ENCODE measurements at places on chromosomes 3 and 15.

GRCh38 chr15:96158938-96159337, 171.6 kb upstream of the NR2F2 start:
- no peak for DNase-seq

GRCh38 chr15:78730955-78731354, 80.3 kb downstream of the ADAMTS7 start:
- DNase-seq, result no peak

- no peak for DNase-seq
These were observed 1.8 kb downstream of the WWTR1 start for GRCh38 chr3:149655826-149656574.

GRCh38 chr3:31573036-31573779, 40.5 kb downstream of the STT3B start:
- DNase-seq, result no peak

DNA sequence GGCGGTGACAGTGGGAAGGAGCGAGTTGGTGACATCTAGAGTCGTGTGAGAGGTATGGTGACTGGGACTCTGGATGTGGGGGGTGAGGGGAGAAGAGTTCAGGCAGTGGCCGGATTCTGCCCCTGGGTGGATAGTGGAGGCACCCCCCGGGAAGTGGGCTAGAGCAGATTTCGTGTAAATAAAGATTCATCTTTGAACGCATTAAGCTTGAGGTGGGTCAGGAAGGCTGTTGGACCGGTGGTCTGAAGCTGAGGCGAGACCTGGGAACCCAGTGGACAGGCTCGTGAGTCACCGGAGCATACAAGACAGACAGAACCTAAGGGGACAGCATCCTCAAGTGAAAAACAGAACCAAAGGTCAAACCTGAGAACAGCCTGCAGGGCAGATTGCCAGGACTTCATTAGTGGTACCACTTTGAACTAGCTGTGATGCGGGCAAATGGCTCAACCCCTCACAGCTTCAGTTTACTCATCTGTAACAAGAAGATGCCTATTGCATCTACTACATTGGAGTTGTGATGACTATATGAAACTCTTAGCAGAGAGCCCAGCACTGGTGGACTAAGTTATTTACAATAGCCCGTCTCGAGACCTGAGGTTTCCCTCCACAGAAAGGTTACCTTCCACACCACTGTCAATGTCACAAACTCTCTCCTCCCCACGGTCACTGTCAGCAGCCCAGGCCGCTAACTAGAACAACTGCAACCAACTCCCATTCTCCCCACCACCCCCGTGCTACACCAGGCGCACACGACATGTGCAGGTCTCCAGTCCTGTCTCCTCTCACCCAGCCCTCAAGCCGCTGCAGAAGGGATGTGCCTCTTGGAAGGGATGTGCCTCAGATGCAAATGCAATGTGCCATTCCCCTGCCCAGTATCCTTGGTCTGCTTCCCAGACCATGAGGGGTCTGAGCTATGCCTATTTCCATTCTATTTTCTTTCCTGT, 901 bp upstream of the CLN6 start:
- no peak for DNase-seq

- no peak for DNase-seq
These were observed 61.4 kb downstream of the MFSD1 start for GRCh38 chr3:158863247-158863646.

DNA sequence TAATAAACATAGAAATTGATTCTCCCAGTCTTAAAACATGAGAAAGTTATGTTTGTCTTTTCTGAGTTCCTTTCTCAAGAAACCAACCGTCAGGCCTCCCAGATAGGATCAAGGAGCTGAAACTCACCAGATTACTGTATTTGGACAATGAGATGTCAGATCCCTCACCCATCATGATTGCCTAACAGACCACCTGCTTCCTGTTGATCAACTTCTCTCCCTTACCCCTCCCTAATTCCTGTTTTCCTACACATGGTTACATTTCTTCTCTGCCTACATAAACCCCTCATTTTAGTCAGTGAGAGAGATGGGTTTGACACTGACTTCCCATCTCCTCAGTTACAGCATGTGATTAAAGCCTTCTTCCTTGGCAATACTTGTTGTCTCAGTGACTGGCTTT, 917.5 kb downstream of the FHIT start:
- DNase-seq, result no peak

DNA sequence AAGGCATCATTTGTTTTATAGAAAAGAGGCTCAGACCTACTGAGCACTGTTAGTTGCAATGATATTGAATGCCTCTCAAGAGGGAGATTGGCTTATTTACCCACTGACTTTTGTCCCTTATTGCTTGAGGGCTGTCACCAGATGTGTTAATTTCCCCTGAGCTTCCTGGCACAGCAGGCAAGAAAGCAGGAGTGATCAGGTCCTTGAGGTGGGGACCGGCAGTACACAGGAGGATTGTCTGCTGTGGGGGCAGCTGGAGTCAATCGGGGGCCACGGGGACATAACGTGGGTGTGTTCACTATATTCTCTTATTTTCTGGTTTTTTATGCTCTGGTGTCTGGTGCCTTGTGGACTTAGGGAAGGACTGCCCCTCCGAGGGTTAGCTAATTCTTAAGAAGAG, 44.6 kb downstream of the GASK1A start:
- no peak for DNase-seq

DNA sequence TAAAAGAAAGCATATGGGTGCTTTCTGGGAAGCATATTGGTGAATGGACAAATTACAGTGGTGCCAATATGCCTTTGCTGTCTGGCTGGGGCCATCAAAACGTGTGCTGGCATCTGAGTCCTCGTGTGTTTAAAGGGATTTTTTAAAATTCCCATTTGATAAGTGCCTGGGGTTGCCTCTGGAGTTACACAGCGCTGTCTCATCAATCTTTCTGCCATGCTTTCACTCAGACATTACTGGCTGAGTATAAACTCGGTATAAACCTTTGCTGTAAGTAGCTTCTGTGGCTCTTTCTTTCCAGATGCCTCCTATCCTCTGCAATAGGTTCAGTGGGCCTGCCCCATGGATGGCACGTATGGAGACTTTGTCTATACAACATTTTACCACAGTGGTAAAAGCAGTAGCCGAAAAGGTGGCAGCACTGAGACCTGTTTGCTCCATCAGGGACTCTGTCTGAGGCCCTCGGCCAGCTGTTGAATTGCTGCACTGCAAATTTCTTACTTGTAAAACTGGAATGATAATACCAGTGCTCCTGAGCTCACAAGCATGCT, 195.5 kb downstream of the LPP start:
- DNase-seq, result no peak

- no peak for DNase-seq
These were observed 33.6 kb downstream of the MGA start for GRCh38 chr15:41693757-41694156.

- no peak for DNase-seq
These were observed 131.6 kb downstream of the NLGN1 start for GRCh38 chr3:173529062-173529711.

DNA sequence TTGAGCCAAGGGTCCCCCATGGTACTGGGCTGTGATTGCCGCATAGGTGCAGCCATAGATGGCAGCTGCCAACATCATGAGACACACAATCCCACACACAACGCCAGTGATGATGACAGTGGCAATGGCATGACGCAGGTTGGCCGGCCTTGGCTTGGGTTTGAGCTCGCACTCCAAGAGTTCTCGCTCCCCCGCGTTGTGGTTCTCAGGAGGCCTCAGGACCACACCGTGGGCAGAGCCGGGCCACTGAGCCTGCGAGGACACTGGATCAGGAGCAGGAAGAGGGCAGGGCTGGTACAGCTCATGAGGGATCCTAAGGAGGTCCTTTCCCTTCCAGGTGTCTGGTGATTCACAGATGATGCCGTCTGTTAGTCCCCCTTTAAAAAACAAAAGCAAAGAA, 9.3 kb downstream of the LRTM1 start:
- no peak for DNase-seq

- DNase-seq, result no peak
These were observed 193.7 kb upstream of the P2RY1 start for GRCh38 chr3:152641198-152641597.

- DNase-seq, result no peak
These were observed 147.4 kb upstream of the SMAD3 start for GRCh38 chr15:66917904-66918448.

GRCh38 chr15:75738014-75738646, 25.5 kb upstream of the CSPG4 start:
- no peak for DNase-seq

DNA sequence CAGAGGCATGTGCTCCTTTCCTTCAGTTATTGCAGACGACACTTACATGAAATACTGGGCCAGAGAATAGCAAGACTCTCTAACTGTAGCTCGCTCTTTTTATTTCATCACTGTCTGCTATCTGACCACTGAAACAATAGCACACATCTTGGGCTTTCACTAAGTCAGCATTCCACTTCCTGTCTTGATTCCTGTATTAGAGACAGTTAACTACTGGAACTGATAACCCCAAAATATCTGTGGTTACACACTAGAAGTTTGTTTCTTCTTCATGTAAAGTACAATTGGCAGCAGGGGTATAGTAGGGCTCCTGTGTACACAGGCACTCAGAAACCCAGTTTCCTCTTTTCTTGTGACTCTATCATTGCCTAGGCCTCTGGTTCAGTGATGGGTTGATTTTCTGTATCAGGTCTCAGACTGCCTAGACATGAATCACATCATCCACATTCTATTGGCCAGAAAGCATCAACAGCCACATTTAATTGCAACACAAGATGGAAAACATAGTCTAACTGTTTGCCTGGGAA, 230.2 kb upstream of the CD96 start:
- no peak for DNase-seq

- no peak for DNase-seq
These were observed 237.9 kb downstream of the ZMAT3 start for GRCh38 chr3:178833695-178834094.

DNA sequence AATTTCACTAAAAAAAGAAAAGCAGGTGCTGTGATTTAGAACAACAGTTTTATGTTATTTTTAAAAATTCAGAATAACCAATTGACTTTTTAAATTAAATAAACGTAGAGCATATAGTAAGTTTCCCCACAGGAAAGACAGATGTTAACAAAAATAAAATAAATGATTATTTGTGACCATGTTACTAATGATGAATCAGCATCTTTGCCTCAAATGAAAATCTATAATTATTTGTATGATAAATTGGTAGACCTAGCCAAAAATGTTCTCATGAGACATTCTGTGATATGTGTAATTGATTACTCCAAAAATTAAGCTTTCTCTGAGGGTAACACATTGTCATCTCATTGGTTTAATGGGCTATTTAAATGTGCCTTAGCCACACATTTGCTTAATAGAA, 948.0 kb downstream of the NAALADL2 start:
- no peak for DNase-seq

DNA sequence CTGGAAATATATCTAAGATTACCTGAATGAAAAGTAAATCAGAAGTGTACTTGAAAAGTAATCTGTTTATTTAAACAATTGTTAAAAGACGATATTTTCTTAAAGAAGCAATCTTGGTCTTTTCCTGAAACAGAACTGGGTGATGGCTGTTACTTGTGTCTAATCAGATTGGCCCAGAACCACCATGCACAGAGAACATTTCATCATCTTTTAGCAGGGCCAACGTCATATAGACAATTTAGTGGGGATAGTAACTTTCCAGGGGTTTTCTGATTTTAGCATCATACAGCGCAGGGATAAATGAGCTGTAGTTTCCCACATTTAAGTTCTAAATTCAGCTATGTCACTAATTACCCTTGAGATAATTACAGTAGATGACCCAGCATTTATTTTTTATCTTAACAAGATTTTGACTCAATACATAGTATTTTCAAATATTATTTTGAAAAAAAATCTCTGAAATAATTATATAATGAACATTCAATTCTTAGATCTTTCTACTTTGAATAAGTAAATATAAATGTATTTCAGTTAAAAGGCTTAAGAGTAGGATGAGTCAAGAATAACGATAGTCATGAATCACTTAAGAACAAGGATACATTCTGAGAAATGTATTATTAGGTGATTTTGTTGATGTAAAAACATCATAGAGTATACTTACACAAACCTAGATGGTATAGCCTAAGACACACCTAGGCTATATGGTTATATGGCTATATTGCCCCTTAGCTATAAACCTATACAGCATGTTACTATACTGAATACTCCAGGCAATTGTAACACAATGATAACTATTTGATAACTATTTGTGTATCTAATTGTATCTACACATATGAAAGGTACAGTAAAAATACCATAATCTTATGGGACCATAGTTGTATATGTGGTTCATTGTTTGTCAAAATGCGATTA, 103.8 kb upstream of the MME start:
- no peak for DNase-seq

DNA sequence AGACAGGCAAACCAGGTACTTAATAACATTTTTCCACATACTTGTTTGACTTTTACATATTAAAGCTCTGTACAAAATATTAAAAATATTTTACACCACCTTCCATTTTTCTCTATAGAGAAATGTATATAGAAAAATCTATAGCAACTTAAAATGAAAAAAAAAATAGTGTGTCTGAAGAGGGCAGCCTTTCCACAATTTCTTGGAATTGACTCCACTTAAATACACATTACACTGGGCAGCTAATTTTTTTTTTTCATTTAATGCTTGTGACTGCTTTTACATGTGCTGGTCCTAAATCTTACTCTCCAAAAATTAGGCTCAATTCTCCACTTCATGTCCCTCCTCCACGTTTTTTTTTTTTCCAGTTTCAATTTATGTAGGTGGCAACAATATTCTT, 427.0 kb upstream of the RBMS3 start:
- no peak for DNase-seq

DNA sequence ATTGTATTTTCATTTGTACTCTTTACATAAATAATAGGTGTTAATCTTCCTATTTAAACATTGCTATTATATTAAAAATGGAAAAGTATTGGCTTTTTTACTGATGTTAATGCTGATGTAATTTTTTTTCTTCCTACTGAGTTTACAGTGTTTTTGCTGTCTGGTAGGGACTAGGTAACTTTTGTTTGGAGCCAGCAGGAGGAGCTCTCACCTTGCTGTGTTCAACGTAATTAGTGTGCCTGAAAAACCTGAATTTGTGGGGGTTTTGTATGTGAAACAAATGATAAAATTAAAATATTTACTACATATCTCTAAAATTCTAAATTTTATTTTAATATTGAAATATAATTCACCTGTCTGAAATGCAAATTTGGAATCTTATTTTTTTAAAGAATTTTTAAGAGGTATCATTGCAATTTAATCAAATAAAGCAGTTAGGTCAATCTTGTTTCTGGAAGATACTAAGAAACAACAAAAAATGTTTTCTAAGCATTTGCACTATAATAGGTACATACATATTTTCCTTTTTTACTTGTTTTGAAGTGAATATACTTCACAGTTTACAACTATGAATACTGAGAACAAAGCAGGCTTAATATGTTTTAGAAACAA, 48.8 kb downstream of the EPHA6 start:
- no peak for DNase-seq

DNA sequence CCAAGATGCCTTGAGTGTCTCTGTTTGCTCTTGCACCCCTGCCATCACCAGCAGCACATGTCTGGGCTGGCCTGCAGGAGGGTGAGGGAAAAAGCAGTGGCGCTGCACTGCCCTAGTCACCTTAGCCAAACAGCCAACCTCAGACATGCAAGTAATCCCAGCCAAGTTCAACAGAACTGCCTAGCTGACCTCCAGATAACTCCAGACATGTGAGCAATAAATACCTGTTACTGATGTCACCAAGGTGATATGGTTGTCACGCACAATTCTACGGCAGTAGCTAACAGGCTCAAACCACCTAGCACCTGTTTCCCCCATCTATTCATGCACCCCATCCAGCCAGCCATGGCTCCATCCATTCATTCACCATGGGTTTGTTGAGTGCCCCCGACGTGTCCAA, 99.9 kb downstream of the SRGAP3 start:
- no peak for DNase-seq

GRCh38 chr3:11452885-11453847, 181.0 kb downstream of the ATG7 start:
- no peak for DNase-seq

Measured in stimulated activated CD4-positive, alpha-beta T cell treated with anti-CD3 and anti-CD28 coated beads, Interleukin-4, amount 100 ng/mL, for 1 hour (primary cell).